ENCODE measurements at places on chromosomes 7 and 10.

DNA sequence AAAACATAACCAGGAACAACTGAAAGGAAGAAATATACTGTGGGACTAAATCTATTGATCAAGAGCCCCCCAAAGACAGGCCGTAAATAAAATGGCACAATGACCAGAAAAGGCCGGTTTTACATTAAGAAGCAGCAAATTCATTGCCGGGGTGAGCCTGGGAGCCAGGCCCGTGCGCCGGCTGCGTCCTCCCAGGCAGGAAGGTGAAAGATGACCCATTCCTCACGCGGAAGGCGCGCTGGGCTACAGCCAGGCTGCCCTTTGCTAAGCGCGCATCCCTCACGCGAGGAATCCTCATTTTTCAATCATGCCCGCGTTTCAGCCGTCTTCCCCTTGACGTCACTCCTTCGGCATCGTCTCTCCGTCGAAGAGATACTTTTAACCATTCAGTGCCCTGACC is 47.6 kb upstream of the MGMT start:
- no peak for DNase-seq

- DNase-seq, result no peak
Observed at GRCh38 chr7:144784943-144785342, 50.9 kb downstream of the TPK1 start.

GRCh38 chr7:51325908-51326307 is 9.3 kb upstream of the COBL start:
- DNase-seq, result no peak

- no peak for DNase-seq
Observed at GRCh38 chr10:88108115-88108610, 244.7 kb downstream of the PTEN start.

GRCh38 chr7:44103923-44104859 is at the start of gene AEBP1:
TSS of gene AEBP1 (plus strand) at chr7:44104345. CDS start at chr7:44104666, 321 bp downstream.
- DNase-seq, result no peak

- DNase-seq, result no peak
Observed at GRCh38 chr7:140039066-140039465, 23.7 kb downstream of the PARP12 start.

DNA sequence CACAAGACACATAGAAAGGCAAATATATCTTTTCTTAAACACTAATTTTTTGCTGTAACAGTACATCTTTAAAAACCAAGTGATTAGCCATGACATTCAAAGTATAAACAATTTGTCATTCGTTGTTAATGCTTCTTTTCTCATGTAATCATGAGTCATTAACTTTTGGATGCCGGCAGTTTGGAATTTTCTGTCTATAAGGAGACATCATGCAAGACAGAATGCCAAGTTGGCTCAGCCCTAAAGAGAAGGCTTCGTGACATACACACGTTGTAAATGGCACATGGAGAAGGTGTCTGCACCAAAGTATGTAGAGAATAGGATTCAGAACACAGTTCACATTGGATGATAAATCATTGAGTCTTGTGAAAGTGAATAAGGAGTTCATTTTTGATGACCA is 35.9 kb downstream of the CCDC3 start:
- no peak for DNase-seq

- DNase-seq, result no peak
Observed at GRCh38 chr7:114415064-114415989, 712 bp downstream of the FOXP2 start.

DNA sequence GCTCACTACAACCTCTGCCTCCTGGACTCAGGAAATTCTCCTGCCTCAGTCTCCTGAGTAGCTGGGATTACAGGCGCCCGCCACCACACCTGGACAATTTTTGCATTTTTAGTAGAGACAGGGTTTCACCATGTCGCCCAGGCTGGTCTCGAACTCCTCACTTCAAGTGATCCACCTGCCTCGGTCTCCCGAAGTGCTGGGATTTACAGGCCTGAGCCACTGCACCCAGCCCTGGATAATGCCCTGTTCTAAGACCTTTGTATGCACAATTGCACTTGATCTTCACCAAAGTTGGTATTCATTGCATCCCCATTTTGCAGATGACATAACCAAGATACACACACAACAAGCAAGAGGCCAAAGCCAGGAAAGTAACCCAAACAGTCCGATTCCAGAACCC is 97.7 kb upstream of the CARD11 start:
- DNase-seq, result no peak

GRCh38 chr10:108782411-108782810 is 1140.9 kb downstream of the XPNPEP1 start:
- no peak for DNase-seq

DNA sequence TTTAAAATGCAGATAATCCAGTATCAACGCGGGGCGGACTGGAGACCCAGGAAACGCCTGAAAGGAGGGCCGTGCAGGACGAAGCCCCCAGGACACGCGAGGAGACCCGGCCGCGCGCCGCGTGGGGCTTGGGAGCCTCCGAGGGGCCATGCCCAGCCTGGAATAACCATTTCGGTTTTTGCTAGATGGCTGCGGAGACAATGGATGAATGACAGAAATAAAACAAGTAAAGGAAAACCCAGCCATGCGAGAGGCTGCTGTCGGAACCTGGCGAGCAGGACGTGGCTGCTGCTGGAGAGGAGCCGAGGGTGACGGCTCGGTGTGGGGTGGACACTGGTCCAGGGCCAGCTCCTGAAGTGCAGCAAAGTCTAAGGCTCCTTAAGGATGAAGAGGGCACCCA is 227.2 kb upstream of the ADARB2 start:
- no peak for DNase-seq

GRCh38 chr7:83413424-83413823 is 235.5 kb downstream of the SEMA3E start:
- DNase-seq, result no peak

GRCh38 chr10:103592186-103593021 is 98.9 kb downstream of the NEURL1 start:
- DNase-seq, result no peak

- no peak for DNase-seq
Observed at GRCh38 chr10:70055550-70055949, 2.9 kb downstream of the MACROH2A2 start.
